Activated CD4-positive, alpha-beta T cell treated with anti-CD3 and anti-CD28 coated beads, Interleukin-2, amount 50 U/mL, for 24 hours (primary cell): ENCODE measurements at places on chromosomes 7 and 10.

GRCh38 chr10:1291178-1292090 lies 235.2 kb downstream of the WDR37 start:
- no peak for DNase-seq

DNA sequence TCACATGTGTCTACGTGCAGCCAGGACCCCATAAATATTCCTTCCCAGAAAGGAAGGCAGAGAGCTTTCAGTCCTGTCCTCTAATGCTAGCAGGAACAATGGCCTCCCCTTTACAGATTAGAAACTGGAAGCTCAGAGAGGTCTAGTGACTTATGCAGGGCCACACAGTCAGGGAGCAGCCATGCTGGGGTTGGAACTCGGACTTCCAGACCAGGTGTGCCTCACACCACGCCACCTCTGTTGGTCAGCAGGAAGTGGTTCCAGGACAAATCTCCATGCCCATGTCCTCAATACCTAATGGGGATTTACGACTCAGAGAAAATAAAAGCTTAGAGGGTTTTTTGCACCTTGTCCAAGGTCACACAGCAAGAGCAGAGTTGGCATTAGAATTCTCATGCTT lies 378.9 kb downstream of the RPS24 start:
- no peak for DNase-seq

GRCh38 chr10:76550806-76551205 lies 1086.8 kb downstream of the KCNMA1 start:
- DNase-seq, result no peak

DNA sequence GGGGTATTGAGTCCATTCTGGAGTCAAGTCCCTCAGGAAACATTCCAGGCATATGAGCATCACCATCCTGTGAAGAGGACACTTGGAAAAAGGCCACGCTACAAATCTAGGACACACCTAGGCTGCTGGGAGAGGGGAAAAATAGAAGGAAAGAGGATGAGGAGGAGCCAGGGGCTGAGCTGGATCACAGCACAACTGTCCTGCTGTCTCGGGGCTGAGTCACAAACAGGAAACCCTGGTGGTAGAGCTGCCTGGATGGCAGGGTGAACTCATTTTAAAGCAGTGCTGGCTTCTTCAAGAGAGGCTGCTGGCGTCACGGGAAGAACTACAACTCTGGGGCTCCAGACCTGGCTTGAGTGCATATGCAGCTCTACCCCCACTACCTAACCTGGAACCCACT lies 151.5 kb downstream of the RNF216 start:
- DNase-seq, result peak; percentile 21

- no peak for DNase-seq
Observed at GRCh38 chr7:36545291-36545690, 155.6 kb downstream of the ANLN start.

GRCh38 chr10:78255796-78256638 lies 222.4 kb downstream of the RPS24 start:
- no peak for DNase-seq

DNA sequence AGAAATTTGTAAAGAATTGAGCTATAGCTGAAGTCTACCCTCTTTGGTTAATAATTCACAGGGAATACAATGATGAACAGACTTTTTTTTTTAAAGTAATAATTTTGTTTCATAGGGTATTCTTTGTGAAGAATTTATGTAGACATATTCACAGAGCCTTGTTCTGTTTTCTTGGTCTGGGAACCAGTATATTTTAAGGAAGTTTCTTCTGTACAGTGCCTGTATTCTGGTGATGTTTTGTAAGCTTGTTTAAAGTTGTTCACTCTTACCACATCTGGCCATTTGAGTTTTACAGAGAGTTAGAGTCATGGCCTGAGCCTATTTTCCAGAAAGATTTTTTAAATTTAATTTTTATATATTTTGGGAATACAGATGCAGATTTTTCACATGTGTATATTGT lies 70.3 kb downstream of the CCSER2 start:
- DNase-seq, result no peak
